ENCODE measurements at places on chromosomes 5 and 9.

GRCh38 chr5:53343187-53343586 lies 137.2 kb upstream of the FST start:
- no peak for DNase-seq

DNA sequence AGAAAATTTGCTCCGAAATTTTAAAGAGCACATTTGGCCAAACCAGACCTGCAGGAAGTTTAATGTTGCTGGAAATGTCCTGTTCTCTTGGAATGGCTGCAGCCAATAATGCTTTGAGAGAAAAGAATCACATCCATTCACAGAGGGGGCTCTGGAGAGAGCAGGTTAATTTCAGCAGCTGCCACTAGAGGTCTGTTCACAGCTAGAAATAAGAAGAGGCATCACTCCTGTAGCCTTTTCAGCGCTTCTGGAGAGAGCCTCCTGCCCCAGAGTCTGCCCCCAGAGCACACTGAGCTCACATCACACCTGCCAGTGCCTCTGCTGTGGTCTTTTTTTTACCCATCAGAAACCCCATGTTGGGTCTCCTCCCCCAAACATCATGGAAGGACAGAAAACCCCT lies 124.8 kb upstream of the RAD23B start:
- DNase-seq = no peak

DNA sequence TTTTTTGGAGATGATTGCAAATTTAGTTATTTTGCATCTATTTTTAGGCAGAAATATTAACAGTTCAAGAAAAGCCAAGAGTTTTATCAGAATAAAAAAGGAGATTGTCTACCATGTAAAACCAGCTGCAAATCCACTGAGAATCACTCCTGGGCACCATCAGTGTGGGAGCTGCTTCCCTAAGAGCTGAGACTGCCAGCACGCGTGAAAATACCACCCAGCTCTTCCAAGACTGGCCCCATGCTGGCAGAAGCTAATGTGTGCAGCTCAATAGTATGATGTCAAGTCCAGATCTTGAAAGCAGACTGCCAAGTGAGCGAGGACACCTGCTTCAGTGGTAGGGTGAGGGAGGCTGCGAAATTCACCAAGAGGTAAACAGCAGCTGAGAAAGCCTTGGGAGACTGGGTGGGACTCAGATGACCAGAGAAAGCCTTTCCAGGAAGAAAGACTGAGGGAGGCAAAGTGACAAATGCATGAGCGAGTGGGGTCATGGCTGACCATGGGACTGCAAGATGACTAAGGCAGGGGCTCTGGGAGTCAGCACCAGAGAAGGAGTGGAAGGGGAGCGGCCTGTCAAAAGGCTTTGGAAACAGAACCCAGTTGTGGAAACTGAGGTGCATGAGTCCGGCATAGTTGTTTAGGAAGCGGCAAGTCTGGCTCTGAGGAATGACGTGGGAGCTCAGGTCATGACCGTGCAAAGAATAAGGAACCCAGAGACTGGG lies 200.9 kb downstream of the GADD45G start:
- DNase-seq = no peak

GRCh38 chr5:93584596-93585040 lies 1.6 kb downstream of the NR2F1 start:
- no peak for DNase-seq

DNA sequence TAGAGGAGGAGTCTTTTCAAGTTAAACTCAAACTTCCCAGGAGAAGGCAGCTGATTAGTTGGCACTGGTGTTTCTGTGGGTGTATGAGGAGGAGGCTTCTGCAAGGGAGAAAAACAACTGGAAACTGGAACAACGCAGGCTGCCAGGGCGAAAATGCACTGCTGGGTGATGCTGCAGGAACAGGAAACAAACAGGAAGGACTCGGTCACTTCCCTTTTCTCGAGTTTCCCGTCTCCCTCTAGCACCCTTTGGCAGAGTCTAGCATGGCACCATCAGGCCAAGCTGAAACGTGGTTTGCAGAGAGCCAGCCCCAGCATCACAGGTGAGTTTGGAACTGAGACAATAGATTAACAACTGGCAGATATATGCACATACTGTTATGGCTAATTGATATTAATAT lies 77.5 kb upstream of the CAST start:
- no peak for DNase-seq

GRCh38 chr9:108727580-108728111 lies 128.1 kb downstream of the ACTL7B start:
- no peak for DNase-seq

- DNase-seq = no peak
Measured at GRCh38 chr5:51013036-51013435, 346.6 kb downstream of the PARP8 start.

DNA sequence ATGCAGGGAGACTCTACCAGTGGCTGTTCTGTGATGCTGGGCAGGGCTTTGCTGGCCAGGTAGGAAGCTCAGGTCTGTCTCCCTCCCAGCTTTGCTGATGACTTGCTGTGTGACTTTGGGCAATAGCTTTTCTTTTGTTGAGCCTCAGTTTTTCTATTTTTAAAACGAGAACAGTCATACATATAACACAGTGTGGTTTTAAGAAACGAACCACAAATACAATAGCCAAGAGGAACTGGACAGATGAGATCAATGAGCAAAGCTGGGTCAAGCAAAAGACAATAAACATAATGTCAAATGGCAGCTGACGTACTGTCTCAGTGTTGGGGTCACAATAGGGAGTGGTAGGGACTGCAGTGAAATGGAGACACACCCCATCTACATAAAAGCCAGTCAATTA lies 20.2 kb downstream of the SLIT3 start:
- no peak for DNase-seq

DNA sequence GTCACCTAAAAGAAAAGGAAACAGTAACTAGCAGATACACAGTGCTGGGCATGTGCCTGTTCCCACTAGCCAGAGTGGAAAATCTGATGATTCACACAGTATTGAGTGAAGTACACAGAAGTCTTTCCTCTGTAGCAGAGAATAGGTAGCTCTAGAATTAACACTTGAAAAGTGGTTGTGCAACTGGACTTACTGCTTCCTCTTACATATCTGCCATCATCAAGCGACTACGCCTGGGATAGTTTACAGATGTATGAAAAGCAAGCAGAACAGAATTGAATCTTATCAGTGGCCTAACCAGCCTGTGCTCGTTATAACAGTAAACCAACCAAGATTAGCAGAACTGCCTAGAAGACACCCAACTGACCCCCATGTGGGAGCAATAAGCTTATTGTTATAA lies 130.6 kb downstream of the DTWD2 start:
- no peak for DNase-seq

DNA sequence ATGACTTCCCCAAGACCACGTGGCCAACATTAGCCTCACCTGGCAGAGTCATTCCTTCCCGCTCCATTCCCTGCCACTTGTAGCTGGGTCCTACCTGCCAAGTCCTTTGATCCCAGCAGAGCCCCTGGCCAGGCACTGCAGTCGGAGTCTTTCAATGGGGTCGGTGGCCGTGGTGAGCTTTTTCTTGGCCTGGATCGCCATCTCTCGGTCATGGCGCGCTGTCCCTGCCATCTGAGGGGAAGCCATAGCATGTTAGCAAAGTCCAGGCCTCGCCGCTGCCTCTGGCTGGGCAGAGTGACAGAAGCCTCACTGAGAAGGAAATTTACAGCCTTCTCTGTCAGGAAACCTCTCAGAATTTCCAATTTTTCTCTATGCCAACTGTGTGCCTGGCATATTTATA lies 17.5 kb downstream of the CAPSL start:
- DNase-seq = no peak

GRCh38 chr9:136795000-136795348 lies 1.2 kb upstream of the CCDC183 start:
- DNase-seq = no peak

GRCh38 chr5:144469106-144469505 lies 298.4 kb downstream of the KCTD16 start:
- no peak for DNase-seq

GRCh38 chr5:147836439-147836838 lies 5.0 kb upstream of the SPINK1 start:
- DNase-seq = no peak

DNA sequence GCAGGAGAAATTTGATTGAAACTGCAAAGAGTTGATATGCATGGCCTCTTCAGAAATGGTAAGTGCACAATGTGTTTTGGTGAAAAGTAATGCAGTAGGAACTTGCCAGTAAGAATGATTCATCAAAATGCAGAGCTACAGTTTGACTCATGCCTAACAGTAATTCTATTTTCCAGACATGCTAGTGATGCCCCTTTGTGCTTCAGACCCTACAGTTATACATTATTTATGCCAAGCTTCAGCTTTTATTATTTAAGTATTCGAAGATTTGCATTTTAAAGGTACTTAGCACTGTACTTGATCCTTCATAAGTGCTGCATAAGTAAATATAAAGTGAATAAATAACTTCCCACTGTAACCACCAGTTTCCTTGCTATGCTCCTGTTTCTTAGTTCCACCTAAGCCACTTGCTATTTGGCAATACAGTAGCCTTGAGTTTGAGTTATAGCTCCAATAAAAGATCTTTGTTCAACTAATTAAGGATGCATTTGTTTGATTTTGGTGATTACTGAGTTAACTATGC lies 3.6 kb upstream of the SPATA31E1 start:
- DNase-seq = no peak

DNA sequence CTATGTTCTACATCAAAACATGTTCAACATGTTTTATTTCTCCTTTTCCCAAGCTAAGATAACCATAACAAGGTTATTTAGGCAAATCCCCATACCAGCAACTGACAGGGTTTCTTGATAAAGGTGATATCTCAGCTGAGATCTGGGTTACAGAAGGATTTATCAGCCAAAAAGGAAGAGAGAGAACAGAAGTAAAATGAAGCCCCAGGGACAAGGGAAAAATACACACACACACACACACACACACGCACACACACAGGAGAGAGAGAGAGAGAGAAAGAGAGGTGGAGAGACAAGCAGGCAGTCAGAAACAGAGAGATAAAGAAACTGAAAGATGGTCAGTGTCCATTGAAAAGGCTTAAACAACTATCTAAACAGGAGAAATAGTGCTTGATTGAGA lies 19.7 kb upstream of the MLLT3 start:
- DNase-seq = no peak

- DNase-seq = no peak
Measured at GRCh38 chr5:81626524-81626923, 124.4 kb downstream of the SSBP2 start.

DNA sequence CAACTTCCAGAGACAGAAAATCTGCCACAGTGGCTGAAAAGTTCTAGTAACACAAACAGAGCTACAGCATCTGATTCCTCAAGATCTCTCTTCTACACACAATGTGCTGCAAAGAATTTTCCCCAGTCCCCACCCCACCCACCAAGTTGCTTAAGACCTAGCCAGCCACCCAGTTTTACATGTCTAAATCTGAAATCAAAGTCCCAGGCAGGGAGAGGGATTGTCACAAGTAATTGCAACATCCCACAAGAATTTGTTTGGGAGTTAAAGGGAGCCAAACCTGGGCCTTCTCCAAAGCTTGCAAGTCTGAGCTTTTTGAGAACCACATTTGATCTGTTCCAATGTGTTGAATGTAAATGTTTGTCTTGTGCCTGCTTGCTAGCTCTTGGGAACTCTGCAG lies 15.5 kb downstream of the IGIP start:
- no peak for DNase-seq

DNA sequence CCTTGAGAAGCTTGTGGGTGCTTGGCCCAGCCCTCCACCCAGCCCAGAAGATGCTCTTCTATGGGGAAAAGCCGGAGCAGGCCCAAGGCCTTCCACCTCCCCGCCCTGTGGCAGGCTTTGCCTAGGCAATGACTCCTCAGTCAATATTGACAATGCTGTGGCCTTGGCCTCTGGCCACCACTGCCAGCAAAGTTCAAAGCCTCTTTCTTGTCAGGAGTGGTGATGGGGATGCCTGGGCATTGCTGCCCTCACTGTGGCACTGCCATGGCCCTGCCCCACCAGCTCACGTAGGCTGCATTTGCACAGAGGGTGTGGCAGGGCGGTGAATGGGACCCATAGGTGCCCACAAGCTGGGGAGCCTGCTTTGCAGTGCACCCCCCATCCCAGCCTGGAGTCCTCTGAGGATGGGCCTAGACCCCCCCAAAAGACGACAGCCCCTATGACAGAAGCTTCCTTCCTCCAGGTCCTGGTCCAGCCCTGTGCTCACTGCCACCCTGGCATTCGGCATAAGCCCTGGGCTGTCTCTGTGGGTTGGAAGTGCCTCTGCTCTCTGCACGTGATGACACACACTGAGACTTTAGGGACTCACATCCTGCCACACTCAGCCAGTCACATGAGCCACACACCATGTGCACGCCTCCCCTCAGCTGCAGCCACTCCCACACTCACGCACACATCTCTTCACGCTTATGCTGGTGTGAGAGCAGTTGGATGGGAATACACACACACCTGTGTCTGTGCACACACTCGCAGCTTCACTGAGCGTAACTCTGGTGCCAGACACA lies 31.1 kb downstream of the MORN5 start:
- DNase-seq = no peak

DNA sequence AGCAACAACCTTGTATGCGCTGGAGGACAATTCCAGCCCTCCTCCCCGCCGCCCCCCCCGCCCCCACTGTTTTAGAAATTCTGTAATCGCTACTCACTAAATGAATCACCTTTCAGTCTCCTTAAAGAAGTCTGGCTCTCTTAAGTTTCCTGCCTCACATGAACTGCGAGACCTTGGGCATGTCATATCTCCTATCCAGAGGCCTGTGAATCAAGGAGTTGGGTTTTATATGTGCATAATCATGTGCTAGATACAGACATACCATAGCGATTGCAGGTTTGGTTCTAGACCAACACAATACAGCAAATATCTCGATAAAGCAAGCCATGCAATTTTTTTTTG lies 337 bp upstream of the DMAC1 start:
- no peak for DNase-seq

GRCh38 chr9:109110329-109111021 lies 9.3 kb downstream of the TMEM245 start:
- no peak for DNase-seq
